ENCODE measurements at places on chromosomes 16 and 17.
A peak's percentile ranks its signal among the peaks of the same experiment; 100 is the strongest.

- DNase-seq, result no peak
These were observed 1.2 kb downstream of the SREBF1 start for GRCh38 chr17:17835415-17836249.

DNA sequence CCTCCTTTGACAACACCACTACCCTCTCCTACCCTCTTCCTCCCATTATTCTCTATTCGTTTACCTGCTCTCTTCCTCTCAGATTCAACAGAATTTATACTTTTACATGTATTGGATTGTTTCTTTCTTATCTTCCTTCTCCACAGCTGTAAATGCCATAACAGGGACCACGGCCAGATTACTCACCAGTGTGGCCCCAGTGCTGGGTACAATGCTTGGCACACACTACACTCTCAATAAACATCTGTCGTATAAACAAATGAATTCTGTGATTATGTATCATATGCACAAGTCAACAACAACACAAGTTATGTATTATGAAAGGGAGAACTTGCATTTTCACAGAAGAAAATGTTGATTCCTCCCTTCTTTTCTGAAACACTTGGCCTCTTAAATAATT, 20.0 kb downstream of the AARSD1 start:
- DNase-seq, result no peak

DNA sequence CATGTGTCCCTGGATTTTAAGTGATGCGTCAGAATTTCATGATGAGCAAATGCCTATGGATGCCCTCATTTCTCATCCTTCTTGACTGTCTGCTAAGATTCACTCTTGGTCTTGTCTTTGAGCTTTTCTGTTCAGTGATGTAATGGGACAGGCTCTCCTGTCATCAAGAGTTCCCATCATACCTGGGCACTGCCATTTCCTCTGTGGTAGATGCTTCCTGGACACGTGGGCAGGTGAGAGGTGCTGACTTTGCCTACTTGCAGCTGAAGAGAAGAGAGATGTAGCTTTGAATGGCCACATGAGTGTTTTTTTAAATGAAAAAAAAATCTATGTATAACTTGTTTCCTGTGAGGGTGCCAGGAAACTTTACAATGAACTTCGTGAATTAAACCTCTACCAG, 557.7 kb downstream of the MAF start:
- no peak for DNase-seq

GRCh38 chr17:12320286-12320685, 299.6 kb downstream of the MAP2K4 start:
- peak; percentile 17 for DNase-seq

DNA sequence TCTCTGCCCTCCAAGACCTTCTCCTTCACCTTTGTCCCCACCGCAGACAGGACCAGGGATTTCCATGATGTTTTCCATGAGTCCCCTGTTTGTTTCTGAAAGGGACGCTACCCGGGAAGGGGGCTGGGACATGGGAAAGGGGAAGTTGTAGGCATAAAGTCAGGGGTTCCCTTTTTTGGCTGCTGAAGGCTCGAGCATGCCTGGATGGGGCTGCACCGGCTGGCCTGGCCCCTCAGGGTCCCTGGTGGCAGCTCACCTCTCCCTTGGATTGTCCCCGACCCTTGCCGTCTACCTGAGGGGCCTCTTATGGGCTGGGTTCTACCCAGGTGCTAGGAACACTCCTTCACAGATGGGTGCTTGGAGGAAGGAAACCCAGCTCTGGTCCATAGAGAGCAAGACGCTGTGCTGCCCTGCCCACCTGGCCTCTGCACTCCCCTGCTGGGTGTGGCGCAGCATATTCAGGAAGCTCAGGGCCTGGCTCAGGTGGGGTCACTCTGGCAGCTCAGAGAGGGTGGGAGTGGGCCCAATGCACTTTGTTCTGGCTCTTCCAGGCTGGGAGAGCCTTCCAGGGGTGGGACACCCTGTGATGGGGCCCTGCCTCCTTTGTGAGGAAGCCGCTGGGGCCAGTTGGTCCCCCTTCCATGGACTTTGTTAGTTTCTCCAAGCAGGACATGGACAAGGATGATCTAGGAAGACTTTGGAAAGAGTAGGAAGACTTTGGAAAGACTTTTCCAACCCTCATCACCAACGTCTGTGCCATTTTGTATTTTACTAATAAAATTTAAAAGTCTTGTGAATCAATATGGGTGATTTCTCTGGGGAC, 12.2 kb downstream of the CX3CL1 start:
- DNase-seq, result no peak

- DNase-seq, result no peak
These were observed 81.7 kb downstream of the RTN4RL1 start for GRCh38 chr17:1943436-1943831.

- DNase-seq, result no peak
These were observed 47.1 kb downstream of the ABCA8 start for GRCh38 chr17:68908045-68908444.

- peak; percentile 36 for DNase-seq
These were observed 4.3 kb downstream of the GDE1 start for GRCh38 chr16:19517424-19518089.

DNA sequence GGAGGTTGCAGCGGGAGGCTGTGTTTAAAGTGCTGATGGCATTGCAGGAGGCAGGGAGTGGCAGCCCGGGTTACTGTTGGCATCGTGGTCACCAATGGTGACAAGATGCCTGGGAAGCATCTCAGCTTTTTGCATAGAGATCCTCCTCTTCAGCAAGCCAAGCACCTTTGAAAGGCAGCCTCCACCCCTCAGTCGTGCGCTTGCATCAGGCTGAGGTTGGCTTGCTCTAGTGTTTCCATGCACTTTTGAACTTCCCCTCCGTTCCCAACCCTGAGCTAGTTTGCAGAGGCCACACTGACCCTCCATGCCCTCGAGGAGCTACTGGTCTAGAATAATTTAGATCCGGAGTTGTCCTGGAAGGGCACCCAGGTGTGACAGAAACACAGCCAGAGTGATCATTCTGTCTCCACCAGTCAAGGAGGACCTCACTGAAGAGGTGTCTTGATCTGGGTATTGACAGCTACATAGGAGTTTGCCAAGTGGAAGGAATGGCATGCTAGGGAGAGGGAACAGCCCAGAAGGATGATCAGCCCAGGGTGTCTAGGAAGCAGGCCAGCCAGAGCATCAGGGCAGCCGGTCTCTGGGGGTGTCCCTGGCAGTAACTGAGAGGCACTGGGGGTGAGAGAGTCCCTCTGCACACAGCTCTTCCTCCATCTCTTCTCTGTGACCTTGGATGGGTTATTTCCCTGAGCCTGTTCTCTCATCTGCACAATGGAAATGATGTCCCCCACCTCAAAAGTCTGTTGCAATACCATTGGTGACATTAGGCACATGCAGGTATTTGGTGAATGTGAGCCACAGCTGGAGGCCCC, 7.7 kb downstream of the BEAN1 start:
- DNase-seq, result no peak

GRCh38 chr17:82872591-82873520, 33.0 kb upstream of the ZNF750 start:
- DNase-seq, result no peak

DNA sequence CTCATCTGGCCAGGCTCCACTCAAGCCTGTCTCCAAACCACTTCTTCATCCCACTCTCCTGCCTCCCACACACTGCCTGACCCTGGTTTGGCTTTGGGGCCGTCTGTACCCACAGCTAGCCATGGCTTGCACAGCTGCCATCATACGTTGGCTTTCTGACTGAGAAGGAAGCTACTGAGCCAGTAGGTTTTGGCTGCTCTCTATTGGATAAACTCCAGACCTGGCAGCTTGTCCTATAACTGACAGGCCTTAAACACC, 3.9 kb downstream of the MIF4GD start:
- no peak for DNase-seq

- no peak for DNase-seq
These were observed 129.8 kb downstream of the NTN1 start for GRCh38 chr17:9151091-9151490.

DNA sequence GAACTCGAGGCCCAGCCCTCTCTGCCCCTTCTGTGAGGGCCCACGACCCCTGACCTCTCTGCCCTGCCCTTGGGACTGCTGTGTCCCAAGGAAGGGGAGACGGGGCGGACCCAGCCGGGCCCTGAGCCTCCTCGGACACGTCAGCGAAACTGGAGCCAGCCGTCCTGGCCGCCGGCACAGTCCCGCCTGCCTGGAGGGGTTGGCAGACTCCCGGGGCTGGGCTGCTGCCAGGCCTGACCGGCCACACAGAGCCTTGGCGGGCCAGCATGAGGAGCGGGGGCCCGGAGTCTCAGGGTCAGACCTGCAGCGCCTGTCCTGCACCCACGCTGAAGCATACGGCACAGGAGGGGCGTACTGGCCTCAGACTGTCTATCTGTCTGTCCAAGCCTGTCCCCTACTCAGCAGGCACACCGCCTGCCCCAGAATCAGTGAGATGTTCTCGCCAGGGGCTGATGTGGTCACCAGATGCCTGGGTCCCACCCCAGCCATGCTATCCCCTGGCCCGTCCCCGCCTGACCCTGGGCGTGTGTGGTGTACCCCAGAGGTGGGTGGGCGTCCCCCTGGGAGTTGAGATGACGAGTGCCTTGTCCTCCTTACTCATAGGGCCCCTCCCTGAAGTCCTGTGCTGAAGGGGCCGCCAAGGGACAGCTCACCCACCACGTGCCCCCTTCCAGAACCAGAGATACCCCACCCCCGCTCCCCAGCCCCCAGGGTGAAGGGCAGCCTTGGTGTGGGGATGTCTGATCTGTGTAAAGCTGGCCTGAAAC, 4.7 kb downstream of the VASN start:
- DNase-seq, result peak; percentile 81

DNA sequence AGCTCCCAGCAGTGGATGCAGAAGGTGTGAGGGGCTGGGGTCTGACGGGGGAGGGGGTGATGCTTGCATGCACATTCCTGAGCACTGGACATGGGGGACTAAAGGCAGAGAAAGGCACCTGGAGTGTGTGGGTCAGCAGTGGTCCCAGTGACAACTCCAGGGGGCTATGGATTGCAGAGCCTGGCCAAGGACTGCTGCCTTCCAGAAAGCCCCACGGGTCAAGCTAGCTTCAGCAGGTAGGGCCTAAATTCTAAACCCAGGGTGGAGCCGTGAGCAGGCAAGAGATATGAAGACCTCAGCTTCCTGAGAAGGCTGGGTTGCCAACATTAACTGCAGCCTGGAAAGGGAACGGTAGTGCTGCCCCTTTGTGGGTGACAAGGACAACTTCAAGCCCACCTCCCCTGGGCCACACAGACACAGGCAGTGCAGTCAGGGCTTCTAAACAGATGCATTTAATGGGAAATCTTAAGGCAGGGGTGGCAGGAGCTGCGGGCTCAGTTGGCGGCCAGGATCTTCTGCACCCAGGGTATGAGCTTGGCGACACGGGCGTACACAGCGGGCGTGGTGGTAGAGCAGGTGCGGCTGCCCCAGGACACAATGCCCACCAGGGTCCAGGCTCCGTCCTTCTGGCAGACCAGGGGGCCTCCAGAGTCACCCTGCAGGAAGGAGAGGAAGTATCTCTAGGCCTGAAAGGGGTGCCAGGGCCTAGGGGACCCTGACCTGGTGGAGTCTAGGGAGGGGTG, 3.1 kb downstream of the CTRB2 start:
- DNase-seq, result no peak

GRCh38 chr17:78812855-78813254, 27.8 kb downstream of the USP36 start:
- DNase-seq, result no peak

GRCh38 chr16:50834701-50835100, 92.8 kb downstream of the CYLD start:
- no peak for DNase-seq

- DNase-seq, result no peak
These were observed 4.1 kb upstream of the YPEL2 start for GRCh38 chr17:59327121-59327980.

DNA sequence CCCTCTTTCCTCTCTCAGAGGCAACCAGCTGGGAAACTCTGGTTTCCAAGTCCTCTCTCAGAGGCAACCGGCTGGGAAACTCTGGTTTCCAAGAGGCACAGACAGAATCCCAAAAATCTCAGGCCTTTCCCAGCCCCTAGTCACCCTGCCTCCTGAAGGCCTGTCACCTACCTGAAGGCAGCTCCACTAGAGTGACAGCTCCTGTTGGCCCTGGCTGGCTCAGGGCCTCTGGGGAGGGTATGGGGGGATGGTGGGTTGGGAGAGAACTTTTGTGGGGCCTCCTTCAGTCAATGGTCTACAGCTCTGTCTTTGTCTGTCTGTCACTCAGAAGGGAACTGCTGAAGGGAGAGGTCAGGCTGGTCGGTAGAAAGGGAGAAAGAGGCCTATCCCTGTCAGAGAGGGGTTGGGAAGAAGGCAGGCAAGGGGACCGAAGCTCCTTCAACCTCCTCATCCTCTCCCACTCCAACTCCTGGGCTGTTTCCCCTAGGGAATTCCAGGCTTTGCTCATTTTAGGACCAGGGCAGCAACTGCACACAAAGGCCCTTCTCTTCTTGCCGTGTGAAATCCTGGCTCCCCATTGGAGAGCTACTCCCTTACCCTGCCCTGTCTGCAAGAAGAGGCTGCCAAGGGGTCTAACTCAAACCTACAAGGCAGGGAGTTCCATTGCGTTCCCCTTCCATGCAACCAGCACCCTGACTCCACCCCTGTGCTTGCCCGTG, 23.6 kb downstream of the COPZ2 start:
- no peak for DNase-seq

DNA sequence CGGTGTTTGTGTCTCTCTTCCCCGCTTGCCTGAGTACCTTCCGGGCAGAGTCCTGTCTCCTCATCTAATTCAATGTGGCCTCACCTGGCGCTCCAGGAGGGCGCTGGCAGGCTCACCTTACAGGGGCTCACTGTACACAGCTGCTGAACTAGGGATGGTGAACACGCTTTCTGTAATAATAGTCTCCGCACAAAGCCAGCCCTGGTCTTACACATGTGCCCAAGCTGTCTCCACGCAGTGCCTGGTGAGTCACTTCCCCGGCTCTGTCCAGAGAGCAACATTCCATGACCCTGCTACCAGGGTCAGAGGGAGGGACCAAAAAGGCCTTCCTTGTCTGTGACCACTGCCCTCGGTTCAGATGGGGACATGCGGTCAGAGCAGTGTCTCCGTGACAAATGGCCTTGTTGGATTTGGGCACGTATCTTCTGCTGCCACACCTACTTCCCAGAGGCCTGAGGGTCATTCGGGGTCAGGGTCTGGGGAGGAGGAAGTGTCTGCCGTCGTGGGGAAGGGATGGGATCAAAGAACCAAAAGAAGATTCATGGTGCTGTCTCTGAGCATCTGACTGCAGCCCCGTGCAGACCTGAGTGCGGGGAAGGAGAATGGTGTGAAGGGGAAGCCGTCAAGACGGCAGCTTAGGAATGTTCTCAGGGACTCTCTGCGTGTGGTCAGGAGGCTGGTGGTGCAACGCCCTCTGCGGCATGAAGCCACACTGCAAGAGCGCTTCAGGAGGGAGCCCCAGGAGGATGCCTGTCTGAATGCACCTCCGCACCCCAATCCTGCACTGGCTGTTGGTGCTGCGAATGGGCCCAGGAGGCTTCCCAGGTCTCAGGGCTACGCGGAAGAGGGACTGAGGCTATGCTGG, 68.8 kb downstream of the IL21R start:
- peak; percentile 30 for DNase-seq

- DNase-seq, result no peak
These were observed 40.9 kb downstream of the SRCIN1 start for GRCh38 chr17:38564869-38565268.

GRCh38 chr17:5628262-5628661, 44.0 kb upstream of the NLRP1 start:
- DNase-seq, result no peak

GRCh38 chr16:11602321-11602720, 15.6 kb upstream of the LITAF start:
- no peak for DNase-seq

Data from stromal cell of bone marrow (primary cell).